ENCODE measurements at places on chromosomes 12 and 14.

DNA sequence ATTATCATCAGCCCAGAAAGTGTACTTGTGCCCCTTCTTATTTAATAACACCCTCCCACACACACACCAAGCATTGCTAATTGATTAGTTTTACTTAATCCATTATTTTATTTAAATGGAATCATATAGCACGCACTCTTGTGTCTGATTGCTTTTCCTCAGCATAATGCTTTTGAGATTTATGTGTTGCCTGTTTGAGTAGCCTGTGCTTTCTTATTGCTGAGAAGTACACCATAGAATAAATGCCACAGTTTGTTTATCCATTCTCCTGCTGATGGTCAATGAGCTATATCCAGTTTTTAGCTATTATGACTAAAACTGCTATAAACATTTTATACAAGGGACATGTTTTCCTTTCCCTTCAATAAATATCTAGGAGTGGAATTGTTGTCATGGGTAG is 409.9 kb upstream of the PDE3A start:
- no peak for DNase-seq

DNA sequence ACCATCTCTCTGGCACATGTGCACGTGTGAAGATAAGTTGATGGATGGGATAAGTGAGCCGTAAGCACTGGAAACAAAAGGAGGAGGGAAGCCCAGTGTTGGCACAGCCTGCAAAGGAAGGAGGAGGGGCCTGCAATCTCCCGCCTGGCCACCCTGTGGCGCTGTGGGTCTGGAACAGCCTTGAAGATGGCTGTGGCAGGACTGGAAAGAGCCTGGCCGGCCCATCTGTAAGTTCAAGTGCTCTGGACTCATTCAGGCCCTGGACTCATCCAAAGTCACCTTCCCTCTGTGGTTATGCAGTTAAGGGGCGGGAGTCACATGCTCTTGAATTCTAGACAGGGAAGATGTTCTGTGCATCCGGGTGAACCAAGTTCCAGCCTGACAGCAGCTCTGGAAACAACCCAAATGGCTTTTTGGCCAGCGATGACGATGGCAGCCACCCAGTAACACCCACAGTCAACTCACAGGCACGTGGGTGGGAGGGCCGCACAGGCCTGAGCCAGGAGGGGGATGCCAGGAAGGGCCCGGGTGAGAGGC is 50.4 kb downstream of the CHGA start:
- no peak for DNase-seq

- DNase-seq: no peak
These were observed 545.0 kb upstream of the FBXO33 start for GRCh38 chr14:39977198-39977597.

DNA sequence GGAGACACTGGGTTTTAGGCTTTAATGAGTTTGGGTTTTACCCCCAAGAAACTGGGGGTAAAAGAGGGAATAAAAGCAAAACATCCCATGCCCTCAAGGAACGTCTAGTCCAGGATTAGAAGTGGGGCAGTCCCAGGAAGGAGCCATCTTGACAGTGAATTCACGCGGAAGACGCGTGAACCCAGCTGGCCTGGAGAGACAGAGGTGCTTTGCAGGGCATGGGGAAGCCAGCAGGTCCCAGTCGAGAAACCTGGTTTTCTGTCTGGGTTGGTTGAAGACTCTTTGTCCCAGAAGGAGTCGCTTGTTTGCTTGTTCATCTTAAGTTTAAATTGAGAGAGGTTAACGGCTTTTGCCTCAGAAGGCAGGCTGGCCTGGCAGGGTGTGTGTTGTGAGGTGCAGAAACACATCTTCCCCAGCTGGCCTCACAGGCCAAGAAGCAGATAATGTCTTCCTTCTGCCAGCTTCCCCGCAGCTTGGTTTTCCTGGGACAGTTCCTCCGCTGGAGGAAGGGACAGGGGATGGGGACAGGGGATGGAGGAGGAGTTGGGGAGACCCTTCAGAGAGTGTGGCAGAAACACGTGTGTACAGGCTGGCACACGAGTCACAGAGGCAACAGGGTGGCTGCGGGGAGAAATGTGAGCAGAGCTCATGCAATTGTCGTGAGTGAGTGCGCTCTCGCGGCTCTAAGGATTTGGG is 18.5 kb upstream of the CD9 start:
- DNase-seq: no peak

DNA sequence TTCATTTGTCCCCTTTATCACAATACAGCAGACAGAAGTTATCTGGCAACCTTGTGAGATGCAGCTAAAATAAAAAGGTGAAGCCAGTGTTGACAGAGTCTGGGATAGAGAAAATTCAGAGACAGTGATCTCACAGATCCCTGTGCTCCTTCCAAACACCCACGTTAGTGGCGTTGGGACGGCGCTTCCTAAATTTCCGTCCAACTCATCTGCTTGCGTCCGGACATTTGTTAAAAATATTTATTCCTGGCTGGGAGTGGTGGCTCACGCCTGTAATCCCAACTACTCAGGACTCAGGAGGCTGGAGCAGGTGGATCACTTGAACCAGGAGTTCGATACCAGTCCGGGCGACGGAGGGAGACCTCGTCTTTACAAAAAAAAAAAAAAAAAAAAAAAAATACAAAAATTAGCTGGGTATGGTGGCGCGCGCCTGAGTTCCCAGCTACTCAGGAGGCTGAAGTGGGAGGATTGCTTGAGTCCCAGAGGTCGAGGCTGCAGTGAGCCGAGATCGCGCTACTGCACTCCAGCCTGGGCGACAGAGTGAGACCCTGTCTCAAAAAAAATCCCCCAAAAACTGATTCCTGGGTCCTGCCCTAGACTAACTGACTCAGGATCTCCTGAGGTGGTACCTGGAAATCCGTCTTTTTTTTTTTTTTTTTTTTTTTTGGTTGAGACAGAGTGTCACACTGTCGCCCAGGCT is 708 bp upstream of the TCTN1 start:
- no peak for DNase-seq

GRCh38 chr14:21867541-21867940 is 193.9 kb upstream of the OR4E1 start:
- DNase-seq: no peak

DNA sequence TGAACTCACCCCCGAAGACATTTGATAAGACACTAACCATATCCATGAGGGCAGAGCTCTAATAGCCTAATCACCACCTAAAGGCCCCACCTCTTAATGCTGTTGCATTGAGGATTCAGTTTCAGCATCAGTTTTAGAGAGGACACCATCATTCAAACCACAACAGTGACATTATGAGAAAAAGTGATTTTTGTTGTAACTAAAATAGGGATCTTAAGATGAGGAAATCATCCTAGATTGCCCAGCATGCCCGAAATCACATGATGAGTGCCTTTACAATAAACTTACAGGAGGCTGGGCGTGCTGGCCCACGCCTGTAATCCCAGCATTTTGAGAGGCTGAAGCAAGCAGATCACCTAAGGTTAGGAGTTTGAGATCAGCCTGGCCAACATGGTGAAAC is 9.7 kb upstream of the GLT1D1 start:
- DNase-seq: no peak

- no peak for DNase-seq
These were observed 3.0 kb downstream of the ETV6 start for GRCh38 chr12:11652351-11653040.

DNA sequence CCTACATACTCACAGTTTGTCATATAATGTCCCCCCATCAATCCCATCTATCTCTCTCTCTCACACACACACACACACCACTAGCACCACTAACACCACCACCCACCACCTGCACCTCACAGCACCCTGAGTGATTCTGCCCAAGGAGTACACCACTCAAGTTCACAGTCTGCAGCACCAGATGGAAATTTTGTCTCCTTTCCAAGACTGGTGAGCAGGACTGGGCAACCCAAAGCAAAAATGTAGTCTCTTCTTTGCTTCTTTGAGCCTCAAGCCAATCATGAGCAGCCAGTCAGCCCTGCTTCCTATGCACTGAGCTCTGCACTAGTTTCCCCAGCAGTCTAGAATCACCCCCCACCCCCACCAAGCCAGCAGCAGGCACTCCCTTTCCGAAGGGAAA is 15.0 kb upstream of the ARMH4 start:
- no peak for DNase-seq

- DNase-seq: no peak
These were observed 17.0 kb downstream of the SLC4A8 start for GRCh38 chr12:51441583-51441982.

DNA sequence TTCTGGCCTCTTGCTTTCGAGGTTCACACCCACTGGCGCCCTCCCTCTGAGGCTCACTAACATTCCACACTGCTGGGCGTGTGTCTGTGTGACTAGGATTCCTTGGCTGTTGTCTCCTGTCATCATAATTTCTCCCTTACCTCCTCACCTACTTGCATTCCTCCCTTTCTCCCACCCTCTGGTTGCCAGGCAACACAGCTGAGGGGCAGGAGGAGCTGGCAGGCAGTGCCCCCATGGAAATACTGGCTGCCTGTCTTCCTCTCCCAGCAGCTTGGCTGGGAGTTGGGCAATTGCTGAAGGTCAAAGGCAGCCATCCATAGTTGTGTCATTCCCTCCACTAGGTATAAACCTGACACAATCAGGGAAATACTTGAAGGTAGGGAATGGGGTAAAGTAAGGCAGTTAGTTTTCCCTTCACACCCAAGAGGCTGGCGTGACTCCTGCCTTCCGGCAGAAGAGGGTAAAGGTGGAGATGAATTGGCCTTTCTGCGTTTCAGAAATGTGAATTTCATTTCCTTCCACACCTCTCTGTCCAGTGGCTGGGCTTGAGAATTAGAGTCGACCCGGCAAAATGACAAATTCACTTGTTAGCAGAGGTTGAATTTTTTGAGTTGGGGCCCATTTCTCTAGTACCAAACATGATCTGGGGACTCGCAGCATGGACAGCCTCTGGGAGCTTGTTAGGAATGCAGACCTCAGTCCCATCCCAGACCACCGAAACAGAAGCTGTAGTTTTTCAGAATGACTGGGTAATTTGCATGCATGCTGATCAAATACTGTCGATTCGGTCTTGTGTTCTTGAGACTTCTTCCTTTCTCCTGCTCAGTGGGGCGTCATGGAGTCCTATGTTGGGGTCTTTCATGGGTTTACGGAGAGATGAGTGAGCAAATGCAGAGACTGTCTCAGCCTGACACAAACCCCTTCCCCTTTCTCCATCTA is 24.3 kb upstream of the EMP1 start:
- DNase-seq: no peak

GRCh38 chr14:71647086-71647784 is 285.0 kb upstream of the RGS6 start:
- no peak for DNase-seq

DNA sequence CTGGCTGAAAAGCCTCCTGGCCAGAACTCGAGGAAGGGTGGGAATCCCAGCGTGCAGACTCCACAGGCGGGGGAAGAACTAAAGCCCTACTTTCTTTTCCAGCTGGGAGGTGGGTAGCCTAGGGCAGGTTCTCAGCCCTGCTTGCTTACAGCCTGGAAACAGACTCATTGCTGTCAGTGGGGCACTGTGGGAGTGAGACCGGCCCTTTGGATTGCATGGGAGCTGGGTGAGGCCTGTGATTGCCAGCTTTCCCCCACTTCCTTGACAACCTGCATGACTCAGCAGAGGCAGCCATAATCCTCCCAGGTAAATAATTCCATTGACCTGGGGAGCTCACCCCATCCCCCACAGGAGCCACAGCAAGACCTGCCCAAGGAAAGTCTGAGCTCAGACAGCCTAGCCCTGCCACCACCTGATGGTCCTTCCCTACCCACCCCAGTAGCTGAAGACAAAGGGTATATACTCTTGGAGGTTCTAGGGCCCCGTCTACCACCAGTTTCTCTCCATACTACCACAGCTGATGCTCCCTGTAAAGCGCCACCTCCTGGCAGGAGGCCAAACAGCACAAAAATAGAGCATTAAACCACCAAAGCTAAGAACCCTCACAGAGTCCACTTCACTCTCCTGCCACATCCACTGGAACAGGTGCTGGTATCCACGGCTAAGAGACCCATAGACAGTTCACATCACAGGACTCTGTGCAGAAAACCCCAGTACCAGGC is 294.1 kb downstream of the SEC23A start:
- DNase-seq: no peak

DNA sequence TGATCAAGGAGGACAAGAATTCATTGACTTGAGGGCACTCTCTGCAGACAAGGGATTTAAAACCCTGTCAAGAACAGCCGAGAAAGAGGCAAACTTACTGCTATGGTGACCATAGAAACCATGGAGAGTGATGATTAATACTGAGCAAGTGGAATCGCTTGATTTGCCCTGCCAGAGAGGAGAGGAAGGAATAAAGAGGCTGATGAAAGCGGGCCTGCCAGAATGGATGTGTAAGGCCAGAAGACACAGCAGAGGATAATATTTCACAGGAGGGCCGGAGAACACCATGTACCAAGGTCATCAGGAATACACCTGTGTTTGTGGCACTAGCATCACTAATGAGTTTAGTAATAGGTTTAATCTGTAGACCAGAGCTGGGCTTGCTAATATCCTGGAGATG is 221.8 kb upstream of the DCN start:
- DNase-seq: no peak

DNA sequence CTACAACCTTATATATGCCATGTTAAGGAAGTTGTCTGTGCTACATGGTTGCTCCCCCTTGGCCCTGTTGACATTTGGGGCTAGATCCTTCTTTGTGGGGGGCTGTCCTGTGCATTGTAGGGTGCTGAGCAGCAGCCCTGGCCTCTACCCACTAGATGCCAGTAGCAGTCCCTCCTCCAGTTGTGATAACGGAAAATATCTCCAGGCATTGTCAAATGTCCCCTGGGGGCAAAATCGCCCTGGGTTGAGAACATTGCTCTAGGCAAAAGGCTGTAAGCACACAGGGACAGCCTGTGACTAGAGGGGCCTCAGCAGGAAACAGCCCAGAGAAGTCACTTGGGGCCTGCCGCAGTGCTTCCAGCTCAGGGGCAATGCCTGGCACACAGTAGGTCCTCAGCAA is 1100.3 kb downstream of the BCL11B start:
- no peak for DNase-seq

GRCh38 chr14:36208690-36209278 is 32.3 kb upstream of the PTCSC3 start:
- DNase-seq: no peak

- no peak for DNase-seq
These were observed 22.4 kb upstream of the RNU6-8 start for GRCh38 chr14:32225378-32225920.

DNA sequence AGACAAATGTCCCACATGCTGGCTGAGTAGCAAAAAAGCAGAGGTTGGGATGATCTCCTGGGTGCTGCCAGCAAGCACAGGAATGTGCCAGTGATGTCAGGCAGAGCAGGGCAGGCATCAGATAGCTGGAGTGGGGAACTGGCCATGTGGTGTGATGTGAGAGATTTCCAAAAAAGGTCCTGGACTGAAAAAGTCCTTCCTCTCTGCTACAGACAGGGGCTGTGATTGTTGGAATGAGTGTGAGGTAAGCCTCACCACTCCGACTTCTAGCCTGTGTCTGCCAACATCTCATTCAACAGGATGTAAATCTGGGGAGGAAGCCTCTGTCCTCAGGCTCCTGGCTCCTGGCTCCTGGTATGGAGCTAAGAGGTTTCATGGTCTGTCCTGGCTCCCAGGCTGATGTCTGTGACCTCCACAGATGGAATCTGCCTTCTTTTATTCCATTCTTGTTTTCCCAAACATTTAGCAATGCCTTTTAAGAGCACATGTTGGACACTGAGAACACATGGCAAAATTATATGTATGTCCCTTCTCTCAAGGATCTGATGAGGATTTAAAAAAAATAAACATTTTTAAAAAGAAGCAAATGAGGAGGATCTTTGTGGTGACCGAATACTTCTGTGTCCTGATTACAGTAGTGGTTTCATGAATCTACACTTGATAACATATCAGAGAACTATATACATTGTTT is 50.1 kb upstream of the STK38L start:
- no peak for DNase-seq

GRCh38 chr12:104281636-104282035 is 21.9 kb upstream of the EID3 start:
- DNase-seq: no peak
